ENCODE measurements at places on chromosomes 5 and 9. TPM values are rescaled to one million over a fixed set of nuclear protein-coding genes. Genes with fewer than 3 reads are reported as not detected.

DNA sequence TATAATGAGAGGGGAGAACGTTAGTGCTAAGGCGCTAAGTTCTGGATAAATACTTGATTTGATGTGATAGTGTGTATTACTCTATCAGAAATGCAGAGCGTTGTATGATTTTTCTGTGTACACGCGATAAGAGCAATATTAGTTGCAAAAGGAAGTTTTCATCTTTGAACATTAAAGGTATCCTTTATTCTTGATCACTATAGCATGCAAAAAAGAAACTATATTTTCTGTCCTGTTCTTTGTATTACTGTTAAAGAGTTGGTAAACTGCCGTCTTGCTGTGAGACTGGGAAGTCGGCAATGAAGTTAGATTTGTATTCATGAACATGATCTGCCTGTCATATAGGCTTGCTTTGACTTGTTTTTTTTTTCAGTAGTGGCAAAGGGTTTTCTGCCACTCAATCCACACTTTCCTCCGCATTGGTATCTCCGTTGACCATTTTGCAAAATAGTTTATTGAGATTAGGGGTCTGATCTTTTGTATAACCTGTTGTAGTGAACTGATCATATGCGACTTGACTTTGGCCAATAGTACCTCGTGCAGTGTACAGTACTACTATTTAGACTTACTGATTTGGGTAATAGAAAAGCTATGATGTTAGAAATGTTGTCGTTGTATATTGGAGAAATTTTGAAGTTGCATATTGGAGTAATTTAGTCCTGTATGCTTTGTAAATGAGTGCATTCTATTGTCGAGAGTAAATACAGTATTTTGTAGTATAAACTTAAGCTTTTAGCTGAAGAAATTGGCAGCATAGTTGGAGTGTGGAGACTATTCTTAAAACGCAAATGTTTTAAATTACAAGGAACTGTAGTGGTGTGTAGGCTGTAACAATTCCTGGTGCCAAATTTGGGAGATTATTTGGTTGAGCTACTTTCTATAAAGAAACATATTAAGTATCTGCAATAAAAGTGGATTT is 1.7 kb downstream of the DENND4C start:
- no peak for DNase-seq

Gene ERCC8
- total RNA-seq, result 16.0 TPM

Gene GDNF
- total RNA-seq, result 4.7 TPM

GRCh38 chr5:165393839-165394238 is 1888.4 kb downstream of the MAT2B start:
- DNase-seq, result no peak

DNA sequence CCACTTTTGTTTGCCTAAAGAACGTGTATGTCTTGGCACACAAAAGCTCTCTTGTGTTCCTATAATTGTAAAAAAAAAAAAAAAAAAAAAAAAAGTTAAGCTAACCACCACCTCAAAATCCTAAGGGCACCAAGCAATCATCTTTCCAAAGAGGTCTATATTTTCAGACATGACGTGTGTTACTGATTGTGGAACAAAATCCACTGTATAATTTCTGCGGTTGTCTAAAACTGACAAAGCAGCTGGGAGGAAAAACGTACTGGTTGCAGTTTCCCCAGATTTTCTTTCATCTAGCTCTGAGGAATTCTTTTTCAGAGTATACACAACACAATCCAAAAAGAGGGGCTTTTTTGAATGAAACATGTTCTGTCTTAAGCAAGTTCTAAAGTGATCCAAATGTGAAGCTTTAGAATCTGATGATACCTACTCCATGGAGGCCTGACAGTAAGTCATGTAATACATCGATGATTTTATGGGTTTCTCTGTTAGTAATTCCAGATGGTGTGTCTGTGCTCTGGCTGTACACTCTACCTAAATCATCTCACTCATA is 375.6 kb upstream of the NUDT12 start:
- no peak for DNase-seq

Gene CCDC152
- total RNA-seq, result 19.0 TPM

- DNase-seq, result no peak
Measured at GRCh38 chr5:142981886-142982820, 212.0 kb downstream of the ARHGAP26 start.

- no peak for DNase-seq
Measured at GRCh38 chr9:86589730-86590129, 235.5 kb upstream of the TUT7 start.

- no peak for DNase-seq
Measured at GRCh38 chr9:14829204-14829603, 81.0 kb downstream of the FREM1 start.

Data from WTC11 (cell line).